ENCODE measurements at places on chromosomes 1 and 21. TPM values are rescaled to one million over a fixed set of nuclear protein-coding genes. Genes with fewer than 3 reads are reported as not detected.

The VSIG8 gene
- not detected for total RNA-seq

The SDHB gene
- 224 TPM for total RNA-seq

The PAFAH2 gene
- 5.5 TPM for total RNA-seq

The OLFM3 gene
- not detected for total RNA-seq

The L1TD1 gene
- 0.09 TPM for total RNA-seq

The LHX8 gene
- total RNA-seq = not detected

The ATAD3C gene
- total RNA-seq = 2.4 TPM

The UBIAD1 gene
- total RNA-seq = 8.5 TPM

The PEAR1 gene
- 10.4 TPM for total RNA-seq

The CFAP74 gene
- total RNA-seq = not detected

The HSPB7 gene
- 1,770 TPM for total RNA-seq

The SPEN gene
- total RNA-seq = 27.8 TPM

The LAMTOR2 gene
- 48.9 TPM for total RNA-seq

The AMY1C gene
- not detected for total RNA-seq

The OR2T33 gene
- not detected for total RNA-seq

The IGSF3 gene
- total RNA-seq = 15.6 TPM

GRCh38 chr1:201023517-201023902, at the start of gene KIF21B:
Gene KIF21B (minus strand): TSS chr1:201023714. CDS start chr1:201023383, 331 bp downstream.
- DNase-seq = peak; percentile 89

GRCh38 chr21:17802572-17802971, 16.6 kb downstream of the C21orf91 start:
- DNase-seq = no peak

GRCh38 chr21:44458971-44459711, 3.8 kb downstream of the LRRC3 start:
- no peak for DNase-seq

DNA sequence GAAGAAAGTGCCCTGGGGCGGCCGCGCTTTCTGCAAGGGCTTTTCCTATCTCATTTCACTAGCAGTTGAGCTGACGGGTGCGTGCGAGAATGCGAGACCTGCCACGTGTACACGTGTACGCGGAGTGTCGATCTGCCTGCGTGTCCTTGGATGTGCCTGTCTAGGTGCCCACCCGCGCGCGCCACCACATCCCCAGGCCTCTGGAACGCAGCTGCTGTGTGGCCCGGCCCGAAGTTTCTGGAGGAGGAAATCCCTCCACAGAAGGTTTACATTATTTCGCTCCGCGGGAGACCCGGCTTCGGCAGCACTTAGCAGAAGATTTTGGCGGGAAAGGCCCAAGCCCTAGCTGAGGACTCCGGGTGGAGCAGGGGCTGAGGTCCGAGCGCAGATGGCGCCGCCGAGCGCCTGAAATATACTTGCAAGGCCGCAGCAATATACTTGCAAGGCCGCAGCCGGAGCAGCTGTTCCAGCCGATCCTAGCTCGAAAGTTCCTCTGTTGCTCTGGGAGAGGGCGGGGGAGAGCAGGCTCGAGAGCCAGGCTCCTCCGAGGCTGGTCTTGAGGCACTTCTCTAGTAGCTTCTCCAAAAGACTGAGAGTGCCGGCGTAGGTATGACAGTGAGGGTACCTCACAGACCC, 3.9 kb downstream of the TBX15 start:
- no peak for DNase-seq

DNA sequence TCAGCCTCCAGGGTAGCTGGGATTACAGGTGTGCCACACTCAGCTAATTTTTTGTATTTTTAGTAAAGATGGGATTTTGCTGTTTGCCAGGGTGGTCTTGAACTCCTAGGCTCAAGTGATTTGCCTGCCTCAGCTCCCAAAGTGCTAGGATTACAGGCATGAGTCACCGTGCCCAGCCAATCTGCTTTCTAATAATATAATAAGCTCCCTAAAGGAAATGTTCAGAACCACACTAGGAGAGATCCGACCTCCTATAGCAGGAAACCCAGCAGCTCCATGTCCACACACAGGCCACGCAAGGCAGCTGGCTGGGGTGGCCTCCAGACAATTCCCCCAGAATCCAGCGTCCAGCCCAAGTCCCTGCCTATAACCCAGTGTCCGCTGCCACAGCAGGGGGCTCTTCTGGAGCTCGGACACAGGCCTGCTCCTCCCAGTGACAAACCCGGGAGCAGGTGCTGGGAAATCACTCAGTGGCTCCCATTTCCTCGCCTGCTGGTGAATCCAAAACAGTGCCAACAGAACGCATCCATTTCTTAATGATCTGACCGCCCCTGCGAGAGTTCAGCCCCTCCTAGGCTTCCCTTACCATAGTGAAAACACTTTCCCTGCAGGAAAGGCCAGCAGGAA, 7.5 kb downstream of the RIPK4 start:
- no peak for DNase-seq

- peak; percentile 62 for DNase-seq
These were observed 28.8 kb downstream of the TAF5L start for GRCh38 chr1:229596925-229597699.

DNA sequence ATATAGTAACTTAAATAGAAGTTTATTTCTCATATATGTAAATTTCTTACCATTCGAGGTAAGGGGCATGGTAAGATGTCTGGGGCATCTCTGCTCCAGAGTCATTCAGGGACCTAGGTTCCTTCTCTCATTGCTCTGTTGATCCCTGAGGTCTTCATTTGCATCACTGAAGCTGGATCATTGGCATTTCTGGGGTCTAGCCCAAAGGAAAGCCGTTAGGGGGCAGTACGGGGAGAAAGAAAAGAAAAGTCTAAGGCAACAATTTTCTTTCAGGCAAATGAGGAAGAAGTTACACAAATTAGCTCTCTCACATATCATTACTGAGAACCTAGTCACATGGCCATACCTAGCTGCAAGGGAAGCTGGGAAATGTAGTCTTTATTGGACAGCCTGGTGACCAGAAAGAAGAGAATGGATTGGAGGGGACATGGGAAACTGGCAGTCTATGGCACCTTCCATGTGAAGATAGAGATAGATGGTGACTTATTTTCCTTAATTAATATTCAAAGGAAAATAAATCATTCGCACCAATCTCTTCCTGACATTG, 10.2 kb upstream of the SUSD4 start:
- no peak for DNase-seq

GRCh38 chr1:207752456-207752998, 673 bp downstream of the CD46 start:
- DNase-seq = no peak

- DNase-seq = no peak
These were observed 57.3 kb downstream of the SLC25A24 start for GRCh38 chr1:108142773-108143394.

- DNase-seq = no peak
These were observed 45.7 kb downstream of the ATP5PO start for GRCh38 chr21:33869873-33870272.

DNA sequence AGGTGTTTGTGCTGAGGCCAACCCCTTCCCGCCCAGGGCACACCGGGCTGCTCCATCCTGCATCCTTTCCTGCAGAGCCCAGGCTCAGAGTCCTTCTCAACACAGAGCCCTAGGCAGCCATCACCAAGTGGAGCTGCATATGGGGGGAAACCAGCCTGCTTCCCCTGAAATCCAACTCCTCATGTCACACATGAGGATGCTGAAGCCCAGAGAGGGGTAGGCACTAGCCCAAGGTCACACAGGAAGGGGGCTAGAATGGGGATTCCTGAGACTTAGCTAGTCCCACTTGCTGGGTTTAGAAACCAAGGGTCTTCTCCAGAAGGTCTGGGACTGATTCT, 5.5 kb upstream of the TNFRSF1B start:
- no peak for DNase-seq

GRCh38 chr1:27660300-27660835, 11.6 kb downstream of the IFI6 start:
- DNase-seq = no peak

GRCh38 chr1:160777486-160778089, 18.4 kb upstream of the LY9 start:
- DNase-seq = no peak

- DNase-seq = no peak
These were observed 27.4 kb upstream of the AVPR1B start for GRCh38 chr1:206144605-206145004.

- no peak for DNase-seq
These were observed 15.3 kb upstream of the TMCO2 start for GRCh38 chr1:40232444-40232843.

DNA sequence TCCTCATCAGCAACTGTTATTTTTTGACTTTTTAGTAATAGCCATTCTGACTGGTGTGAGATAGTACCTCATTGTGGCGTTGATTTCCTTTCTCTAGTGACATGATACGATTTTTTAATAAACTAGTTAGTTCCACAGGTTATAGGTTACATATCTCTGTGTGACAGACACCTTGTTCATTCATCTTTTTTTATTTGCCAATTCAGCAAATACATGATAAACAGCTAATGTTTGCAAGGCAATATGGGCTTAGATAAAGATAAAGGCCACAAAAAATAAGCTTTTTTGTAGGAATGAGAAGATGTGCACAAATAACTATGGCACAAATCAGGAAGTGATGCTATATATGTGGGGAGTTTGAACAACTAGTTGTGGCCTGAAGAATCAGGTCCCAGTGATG, 366.8 kb downstream of the HLX start:
- DNase-seq = no peak

GRCh38 chr1:220922951-220923350, 43.7 kb downstream of the HLX start:
- DNase-seq = no peak

- no peak for DNase-seq
These were observed 28.3 kb downstream of the NUP133 start for GRCh38 chr1:229479660-229480399.

DNA sequence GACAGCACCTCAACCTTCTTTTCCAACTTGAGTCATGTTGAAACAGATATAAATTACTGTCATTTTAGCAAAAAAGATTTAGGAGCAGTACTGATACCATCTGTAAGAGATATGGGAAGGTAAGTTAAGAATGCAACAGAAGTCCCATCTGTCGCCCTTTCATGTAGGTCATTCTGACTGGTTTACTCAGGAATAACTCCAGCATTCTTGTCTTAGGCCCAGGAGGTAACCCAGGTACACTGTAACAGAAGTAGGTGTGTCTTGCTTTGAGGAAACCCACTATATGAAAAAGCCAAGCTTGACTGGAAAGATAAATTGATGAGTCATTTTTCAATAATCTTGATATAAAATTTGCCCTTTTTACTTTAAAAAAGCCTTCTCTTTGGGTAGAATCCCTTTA, 35.4 kb downstream of the PGM1 start:
- no peak for DNase-seq

DNA sequence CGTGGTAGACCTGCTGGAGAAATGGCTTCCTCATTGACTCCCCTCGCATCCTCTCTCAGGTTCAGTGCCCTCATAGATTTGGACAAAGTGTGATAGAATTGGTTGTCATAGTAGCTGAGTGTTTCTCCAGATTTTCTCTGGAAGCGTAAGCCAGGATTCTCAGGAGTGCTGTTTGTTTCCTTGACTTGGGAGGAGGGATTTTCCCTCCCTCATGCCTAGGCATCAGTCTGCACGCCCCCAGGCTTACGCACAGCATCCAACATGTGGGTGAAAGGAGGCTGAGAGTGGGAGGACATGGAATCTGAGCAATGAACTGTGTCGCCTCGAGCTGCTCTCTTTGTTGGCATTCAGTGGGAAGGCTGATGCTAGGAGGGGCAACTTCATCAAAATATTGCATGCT, 503.5 kb downstream of the LTN1 start:
- DNase-seq = no peak

DNA sequence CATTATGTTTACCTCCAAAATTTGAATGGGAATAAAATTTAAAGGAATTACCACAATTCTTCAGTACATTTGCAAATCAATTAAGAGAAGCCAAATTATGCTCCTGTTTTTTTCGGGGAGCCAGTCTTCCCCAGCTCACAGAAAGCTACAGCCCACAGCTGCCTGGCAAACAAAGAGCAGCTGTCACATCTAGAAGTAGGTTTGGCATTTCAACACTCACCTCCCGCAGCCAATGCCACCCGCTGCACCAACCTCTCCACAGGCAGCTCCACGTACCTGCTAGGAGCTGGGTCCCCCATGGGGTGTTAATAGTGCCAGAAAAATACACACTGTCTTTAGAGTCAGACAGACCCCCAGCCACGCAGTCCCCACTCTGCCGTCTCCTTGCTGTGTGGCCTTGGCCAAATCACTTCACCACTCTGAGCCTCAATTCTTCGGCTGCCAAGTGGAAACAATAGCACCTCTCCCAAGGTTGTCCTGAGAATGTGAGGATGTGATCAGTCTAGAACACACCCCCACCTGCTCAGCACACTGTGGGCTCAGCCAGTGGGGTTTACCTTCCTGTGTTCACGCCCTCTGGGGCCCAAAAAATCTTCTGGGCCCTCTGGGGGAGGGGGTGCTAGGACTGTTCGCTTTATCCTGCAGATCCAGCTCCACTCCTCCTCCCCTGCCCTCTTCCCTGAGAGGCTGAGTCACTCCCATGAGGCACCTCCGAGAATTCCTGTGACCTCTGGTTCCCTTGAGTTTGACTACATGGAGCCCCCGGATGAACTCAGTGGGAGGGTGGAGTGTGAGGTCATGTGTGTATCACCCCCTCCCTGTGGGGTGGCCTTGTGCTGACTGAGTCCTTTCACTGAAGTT, 204.3 kb upstream of the GRIK3 start:
- DNase-seq = no peak

DNA sequence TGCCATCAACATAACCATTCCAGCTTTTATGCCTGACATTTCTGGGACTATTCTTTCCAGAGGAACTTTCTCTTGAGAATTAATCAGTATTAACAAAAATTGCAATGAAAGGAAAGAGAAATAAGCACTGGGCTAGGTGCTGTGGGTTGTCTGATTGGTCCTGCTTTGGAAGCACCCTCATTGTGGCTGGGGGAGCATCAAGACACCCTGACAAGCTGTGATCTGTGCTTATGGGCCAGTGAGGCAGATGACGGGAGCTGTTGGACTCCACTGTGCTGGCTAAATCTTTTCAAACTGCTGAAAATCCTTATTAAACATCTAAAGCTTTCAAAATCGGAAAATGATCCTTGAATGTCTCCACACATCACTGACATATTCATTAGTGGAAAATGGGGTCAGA, 20.0 kb downstream of the UBASH3A start:
- no peak for DNase-seq

DNA sequence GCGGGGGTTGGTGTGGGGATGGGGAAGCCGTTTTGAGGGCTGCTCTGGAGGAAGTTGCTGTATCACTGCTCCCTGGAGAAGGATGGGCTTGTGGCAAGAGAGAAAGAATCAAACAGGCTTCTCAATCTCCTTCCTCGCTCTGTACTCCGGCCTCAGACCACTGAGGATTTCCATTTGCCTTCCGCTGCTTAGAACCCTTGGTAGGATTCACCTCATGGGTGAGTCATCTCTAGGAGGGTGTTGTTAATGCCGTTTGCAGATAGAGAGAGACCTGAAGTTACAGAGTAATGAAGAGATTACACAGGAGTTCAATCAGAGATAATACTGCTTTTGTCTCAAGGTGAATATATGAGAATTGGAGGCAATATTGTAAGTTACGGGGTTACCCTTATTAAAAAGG, 15.3 kb downstream of the SLC35F3 start:
- DNase-seq = no peak

- no peak for DNase-seq
These were observed 88.5 kb upstream of the ZBTB18 start for GRCh38 chr1:243962541-243962940.

DNA sequence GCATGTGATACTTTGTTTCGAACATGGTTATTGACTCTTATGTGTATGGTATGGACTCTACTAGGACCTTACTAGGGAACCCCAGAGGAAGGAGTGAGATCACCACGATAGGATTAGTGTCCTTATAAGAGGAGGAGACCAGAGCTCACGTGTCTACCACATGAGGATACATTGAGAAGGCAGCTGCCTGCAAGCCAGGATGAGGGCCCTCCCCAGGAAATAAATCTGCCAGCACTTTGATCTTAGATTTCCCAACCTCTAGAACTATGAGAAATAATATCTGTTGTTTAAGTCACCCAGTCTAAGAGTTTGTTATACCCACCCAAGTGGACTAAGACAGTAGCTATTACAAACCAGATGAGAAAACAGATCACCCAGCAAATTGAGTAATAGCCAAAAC, 559.3 kb upstream of the USP24 start:
- DNase-seq = no peak

Measured in left cardiac atrium (tissue), 4 donors.